ENCODE measurements at places on chromosomes 6 and 20.

DNA sequence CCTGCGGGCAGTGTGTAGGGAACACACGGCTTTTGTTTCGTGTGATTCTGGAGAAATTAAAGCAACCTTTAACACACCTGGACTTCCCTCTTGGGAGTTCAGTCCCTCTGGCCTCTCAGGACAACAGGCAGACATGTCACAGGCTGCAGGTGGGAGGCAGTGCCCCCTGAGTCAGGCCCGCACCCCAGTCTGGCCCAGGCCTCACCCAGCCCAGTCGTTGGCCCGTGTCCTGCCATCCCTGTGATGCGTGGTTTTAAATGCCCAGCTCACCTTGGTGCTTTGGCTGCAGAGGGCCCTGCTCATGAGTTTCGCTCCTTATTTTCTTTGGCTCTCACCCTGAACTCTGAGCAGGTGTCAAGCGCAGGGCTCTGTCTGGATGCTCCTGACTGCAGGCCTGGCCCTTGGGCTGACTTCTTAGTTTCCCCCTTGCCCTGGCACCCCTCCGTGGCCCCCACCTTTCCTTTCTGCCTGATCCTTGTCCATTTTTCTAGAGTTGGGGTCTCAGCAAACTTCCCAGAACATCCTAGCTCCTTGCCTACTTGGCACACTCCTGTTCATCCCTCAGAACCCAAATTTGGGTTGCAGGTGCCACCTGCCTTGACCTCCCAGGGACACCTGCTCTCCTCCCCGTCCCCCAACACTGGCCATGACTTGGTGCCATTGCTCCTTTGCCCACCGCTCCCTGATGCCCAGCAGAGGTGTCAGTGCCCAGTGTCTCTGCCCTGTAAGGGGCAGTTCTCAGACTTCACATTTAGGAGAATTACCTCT, 2.2 kb upstream of the CABLES2 start:
- no peak for DNase-seq

DNA sequence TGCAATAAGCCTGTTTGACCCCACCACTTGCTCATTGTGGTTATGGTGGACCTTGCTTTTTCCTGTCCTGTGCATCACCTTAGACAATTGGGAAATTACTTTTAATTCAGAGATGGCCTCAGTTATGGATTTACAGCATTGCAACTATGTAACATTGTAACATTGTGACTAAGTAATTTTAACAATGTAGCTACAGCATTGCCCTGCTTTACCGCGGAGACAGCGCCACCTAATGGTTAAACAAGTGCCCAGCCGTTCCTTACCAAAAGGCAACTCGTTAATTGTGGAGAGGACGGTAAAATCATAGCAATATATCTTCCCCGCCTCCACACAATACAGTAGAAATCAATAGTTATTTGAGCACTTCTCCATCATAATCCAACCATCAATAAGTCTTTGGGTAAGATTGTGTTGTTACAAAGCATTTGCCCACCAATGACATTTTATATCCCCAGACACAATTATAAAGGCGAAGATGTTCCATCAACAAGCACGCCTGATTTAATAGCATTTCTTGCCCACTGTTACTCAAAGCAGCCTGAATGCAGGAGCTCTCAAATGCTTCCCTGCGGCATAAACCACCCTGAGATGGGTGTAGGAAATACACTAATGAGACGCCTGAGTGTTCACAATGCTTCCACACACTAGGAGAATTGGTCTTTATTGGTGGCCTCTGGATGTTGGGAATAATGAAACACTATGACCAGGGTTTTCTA, 93.7 kb downstream of the PROKR2 start:
- DNase-seq, result peak; percentile 48

- DNase-seq, result peak; percentile 74
These were observed 32.0 kb downstream of the ATXN1 start for GRCh38 chr6:16729183-16729691.

DNA sequence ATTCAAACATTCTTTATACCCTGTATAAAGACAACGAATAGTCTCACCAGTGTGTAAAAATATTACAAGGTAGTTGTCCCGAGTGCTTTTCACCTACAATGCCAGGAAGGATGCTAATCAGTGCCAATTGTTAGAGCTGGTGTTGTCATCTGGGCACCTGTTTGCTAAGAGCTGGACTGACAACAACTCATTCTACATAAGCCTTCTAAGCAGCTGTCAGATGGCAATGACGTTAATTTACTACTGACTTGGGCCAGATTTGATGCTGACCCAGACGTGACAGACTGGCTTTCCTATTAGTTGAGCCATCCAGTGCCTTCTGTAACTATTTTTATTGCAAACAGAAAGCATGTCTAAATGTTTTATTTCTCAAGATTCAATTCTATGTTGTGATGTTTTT, 355.2 kb downstream of the ADGRB3 start:
- no peak for DNase-seq

GRCh38 chr6:134437376-134437775, 119.5 kb upstream of the SGK1 start:
- DNase-seq, result no peak

DNA sequence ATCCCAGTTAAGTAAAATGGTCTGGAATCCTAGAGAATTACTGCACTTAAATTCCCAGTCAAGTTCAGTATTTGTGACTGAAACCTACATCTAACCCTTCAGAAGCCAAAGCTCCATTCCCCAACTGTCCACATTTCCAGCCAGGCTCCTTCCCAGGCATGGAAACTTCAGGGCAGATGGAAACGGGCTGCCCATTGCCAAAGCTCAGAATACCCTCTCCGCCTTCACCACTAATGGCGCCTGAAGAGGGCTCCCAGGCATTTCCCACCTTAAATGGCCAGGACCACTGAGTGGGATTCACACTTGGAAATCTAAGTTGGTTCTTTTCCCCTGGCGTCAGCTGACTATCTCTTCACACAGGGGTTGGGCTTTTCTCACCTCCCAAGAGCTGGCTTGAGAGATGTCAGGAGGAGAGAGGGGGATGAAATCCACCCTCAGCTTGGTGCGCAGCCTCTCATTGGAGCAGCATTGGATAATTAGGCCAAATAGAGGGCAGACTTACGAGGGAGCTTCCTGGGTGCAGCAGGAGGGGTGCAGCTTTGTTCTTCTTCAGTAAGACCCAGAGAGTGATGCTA, 82.9 kb downstream of the ANKRD60 start:
- DNase-seq, result no peak

- DNase-seq, result no peak
These were observed 89.2 kb downstream of the RPP40 start for GRCh38 chr6:4914420-4915159.

DNA sequence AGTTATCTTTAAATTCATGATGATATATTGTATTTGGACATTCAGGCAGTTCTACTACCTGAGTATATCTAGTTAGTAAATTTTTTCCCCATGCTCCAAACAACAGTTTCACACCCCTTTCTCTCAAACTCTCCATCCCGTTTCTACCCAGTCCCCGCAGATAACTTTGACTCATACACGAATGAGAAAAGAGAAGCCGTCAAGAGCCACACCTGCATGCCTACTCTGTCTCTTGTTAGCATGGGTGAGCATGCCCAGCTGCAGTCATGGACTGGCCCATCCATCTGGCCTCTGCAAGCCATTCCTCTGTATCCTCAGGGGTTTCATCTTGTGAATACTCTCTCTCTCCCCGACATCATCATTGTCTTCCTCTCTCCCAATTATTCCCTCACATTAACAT, 41.5 kb downstream of the MYB start:
- DNase-seq, result no peak

DNA sequence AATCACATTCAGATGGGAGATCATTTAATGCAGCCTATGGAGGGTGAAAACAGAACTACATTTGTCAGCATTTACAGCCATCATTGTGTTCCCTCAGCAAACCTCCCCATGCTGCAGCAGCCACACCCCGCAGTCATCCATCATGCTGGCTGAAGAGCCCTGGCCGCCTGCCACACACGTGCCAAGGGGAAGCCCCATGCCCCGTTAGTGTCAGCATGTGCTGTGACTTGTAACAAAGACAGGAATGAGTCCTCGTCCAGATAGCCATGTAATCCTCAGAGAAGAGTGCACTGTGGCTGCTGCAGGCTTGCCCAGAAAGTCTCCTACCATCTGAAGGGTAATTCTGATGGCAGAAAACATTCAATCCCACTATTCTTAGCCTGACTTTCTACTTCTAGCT, 1097.8 kb downstream of the KIF16B start:
- DNase-seq, result no peak

- peak; percentile 72 for DNase-seq
These were observed 24.5 kb upstream of the POPDC3 start for GRCh38 chr6:105204331-105204730.

DNA sequence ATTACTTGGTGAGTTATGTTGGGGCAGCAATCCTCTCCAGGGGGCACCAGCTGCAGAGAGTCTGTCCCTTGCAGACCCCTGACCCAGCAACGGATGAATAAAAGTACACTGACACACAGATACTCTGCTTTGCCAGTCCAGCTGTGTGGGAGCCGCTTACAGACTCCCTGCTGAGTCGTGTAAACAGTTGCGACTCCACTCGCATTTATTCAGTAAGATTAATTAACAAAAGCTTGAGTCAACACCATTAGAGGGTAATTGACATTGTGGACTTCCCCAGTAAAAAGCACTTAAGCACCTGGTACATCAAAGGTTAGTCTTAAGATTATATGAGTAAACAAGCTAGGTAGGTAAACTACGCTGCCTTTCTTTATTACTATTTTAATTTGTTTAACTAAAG, 92.0 kb upstream of the TMEM181 start:
- DNase-seq, result no peak

- DNase-seq, result no peak
These were observed 129.4 kb downstream of the ZMYND8 start for GRCh38 chr20:47227119-47227518.

DNA sequence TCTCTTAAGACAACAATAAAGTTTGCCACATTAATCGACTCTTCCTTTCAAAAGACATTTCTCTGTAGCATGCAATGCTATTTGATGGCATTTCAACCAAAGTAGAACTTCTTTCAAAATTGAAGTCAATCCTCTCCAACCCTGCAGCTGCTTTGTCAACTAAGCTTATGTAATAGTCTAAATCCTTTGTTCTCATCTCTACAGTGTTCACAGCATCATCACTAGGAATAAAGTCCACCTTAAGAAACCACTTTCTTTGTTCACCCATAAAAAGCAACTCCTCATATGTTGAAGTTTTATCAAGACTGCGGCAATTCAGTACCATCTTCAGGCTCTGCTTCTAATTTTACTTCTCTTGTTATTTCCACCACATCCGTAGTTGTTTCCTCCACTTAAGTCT, 11.5 kb upstream of the BLOC1S5 start:
- DNase-seq, result no peak

GRCh38 chr6:83252719-83253118, 59.6 kb downstream of the RWDD2A start:
- DNase-seq, result peak; percentile 5

- no peak for DNase-seq
These were observed 5.2 kb downstream of the TMEM181 start for GRCh38 chr6:158565122-158565429.

DNA sequence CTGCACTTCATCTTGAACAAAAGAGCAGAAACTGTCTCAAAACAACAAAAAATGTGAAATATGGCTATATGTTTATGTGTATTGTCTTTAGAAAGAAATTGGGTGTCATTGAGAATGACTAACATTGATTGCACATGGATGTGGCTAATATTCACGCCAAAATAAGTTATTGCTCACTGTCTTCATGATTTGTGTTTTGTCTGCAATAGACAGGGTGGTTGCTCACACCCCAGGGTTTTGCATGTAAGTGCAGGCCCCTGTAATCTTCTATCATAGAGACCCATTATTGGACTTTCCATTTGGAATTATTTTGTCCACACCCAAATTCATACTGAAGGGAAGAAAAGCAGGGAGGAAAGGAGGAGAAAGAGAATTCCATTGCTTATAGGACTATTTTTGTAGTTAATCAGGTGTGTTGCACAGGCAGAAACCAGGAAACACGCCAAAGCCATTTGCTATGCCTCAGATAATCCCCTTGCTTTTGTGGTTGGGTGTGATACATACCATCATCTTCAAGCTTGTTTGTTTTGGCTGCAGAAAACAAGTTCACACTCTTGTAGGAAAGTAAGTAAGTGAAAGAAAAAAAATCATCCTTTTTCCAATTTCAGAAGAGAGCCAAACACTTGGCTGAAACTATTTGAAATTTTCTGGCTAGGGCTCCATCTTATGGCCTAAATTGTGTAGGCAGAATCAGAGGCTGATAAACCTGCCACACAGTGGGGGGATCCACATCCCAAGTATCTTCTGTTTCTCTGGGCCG, 214.1 kb downstream of the COL12A1 start:
- DNase-seq, result peak; percentile 38

DNA sequence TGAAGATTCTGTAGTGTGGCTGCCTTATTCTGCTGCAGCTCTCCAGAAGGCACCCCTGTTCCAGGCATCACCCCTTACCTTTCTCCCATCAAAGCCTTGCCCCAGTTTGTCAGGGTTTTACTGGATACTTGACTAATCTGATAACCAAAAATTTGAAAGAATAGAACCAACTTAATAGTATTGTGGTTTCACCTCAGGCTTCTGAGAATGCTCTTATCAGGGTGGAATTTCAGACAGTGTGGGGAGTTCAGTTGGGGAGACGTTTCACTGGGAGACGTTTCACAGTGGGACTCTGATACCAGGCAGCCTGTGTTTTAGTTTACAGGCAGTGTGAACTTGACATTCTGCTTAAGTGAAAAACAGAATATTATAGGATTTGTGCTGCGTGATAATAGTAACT, 50.5 kb downstream of the SCAND1 start:
- DNase-seq, result no peak

DNA sequence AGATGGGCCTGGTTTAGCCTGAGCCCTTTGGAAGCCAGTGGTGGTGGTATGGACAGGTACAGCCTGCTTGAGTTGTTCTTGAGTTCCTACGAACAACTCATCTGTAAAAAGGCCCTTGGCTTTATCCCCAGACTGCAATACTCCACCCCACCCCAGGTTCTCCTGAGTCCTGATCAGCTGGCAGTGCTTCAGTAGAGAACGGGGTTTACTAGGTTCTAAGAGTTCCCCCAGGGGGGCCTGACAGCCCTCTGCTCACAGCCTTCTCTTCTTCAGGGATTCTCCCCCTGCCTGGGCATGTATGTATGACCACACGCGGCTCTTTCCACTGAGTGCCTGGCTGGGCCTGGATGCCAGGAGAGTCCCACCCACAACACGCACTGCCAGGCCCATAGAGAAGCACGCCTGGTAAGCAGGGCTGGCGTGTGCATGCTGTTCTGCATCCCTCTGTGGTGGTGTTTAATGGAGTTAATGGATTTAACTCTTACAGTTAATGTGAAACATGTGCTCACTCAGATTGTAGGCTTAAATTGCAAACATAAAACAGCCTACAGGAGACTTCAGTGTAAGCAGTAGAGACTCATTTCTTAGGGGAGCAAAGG, 44.3 kb upstream of the SLC4A11 start:
- DNase-seq, result no peak

- peak; percentile 79 for DNase-seq
These were observed 16.3 kb downstream of the RPRD1B start for GRCh38 chr20:38049800-38050199.

DNA sequence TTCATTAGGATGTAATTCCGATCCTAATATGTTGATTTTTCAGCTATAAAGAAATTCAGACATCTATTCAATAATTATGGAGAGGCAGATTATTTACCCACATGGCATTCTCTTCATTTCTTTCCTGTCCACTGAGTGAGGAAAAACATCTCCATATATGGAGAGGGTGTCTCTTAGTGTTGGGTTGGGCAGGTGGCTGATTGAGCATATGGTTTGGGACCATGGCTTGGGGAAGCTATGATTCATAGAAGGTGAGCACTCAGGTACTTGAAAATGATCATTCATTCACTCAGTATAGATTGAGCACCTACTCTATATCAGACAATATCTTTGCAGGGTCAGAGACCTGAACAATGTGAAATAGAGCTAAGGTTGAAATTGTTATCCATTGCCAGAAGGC, 41.3 kb upstream of the IL20RA start:
- DNase-seq, result peak; percentile 42
